ENCODE measurements at places on chromosomes 12 and 14.
A peak's percentile ranks its signal among the peaks of the same experiment; 100 is the strongest.

DNA sequence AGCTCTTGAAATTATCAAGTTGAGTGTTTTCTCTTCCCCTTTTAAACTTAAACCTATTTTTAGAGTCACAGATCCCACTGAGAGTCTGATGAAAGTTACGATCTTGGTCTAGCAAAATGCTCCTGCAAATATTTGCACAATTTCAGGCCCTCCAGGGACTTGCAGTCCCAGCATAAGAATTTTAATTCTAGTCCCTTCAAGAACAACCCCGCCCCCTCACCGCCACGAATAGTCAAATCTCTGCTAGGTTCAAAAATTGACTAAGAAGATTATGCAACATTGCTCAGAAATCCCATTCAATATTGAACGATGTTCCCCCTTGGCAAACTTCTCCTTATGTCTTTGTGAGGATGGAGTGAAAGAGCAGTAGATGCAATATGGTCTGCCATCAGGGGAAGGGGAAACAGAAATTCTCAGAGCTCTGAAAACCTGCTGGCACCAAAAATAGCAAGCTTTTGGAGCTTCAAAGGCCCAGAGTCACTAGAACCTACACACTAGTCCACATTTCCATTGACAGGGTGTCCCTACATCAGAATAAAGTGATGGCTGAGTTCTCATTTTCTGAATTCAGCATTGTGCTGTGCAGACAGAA, 127.5 kb upstream of the CCDC175 start:
- DNase-seq: no peak

GRCh38 chr14:68089146-68089731, 269.7 kb downstream of the RAD51B start:
- no peak for DNase-seq

GRCh38 chr12:28237423-28237822, 47.2 kb downstream of the CCDC91 start:
- no peak for DNase-seq

- DNase-seq: peak; percentile 92
Observed at GRCh38 chr12:120445911-120446843, at the start of the genes GATC and TRIAP1. Gene GATC (plus strand): TSS chr12:120446444. CDS start chr12:120446481, 37 bp downstream. Gene TRIAP1 (minus strand): TSS chr12:120446384. CDS start chr12:120446372, 12 bp downstream.

- no peak for DNase-seq
Observed at GRCh38 chr12:77553976-77554619, 276.6 kb upstream of the NAV3 start.

DNA sequence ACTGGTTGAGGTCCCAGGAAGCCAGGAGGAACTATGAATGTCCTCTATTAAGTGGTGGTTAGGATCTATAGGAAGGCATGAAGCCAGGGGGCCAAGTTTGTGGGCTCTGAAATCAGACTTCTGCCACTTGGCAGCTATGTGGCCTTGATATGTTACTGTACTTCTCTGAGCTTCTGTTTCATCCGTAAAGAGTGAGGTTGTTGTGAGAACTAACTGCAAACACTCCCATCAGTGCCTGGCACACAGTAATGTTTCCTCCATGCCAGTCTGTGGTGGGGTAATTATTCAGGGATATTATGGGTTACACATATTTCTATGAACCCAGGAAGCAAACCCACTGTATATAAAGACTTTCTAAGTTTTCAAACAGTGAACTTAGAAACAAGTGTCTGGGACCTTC, 57.4 kb downstream of the PLXNC1 start:
- no peak for DNase-seq

- no peak for DNase-seq
Observed at GRCh38 chr12:107661830-107662229, 23.8 kb upstream of the PWP1 start.

DNA sequence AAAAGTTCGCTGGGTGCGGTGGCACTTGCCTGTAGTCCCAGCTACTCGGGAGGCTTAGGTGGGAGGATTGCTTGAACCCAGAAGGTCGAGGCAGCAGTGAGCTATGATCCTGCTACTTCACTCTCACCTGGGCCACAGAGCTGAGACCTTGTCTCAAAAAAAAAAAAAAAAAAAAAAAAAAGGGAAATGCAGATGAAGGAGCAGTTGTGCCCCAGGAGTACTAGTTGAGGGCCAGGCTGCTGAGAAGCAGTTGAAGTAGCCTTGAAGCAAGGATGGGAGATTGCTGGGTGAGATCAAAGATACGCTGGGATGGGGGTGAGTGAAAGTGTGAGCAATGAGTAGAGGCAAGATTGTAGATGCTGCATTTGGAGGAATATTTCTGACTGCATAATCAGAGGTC, 93.4 kb upstream of the DNM1L start:
- no peak for DNase-seq

DNA sequence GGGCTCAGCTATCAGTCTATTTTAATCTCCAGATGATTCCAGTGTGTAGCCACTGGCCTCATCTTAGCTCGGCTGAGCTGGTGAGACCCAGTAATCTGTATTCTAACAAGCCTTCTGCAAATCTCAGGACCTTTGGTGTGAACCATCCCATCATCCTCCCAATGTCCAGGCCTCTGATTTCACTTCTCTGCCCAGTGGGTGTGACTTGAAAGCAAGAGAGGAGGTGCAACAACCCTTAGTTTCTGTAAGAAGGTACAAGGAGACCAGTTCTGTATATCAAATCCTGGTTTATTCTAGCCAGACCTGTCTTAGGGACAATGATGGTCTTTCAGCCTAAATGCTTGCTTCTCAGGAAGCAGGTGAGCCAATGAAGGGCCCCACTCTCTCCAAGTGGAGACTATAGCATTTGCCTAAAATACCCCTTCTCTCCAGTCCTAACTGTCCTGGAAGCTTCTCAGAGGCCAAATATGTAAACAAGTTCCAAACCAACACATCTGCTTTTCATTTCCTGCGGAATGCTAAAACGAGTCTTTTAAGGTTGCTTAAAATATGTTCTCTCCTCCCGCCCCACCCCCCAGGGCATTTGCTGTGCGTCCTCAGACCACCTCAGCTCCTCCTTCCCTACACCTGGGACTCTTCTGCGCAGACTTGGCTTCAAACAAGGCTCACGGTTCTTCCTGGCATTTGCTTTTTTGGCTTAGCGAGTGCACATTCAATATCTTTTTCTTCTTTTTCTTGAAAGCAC, 78.4 kb upstream of the FUT8 start:
- DNase-seq: no peak

DNA sequence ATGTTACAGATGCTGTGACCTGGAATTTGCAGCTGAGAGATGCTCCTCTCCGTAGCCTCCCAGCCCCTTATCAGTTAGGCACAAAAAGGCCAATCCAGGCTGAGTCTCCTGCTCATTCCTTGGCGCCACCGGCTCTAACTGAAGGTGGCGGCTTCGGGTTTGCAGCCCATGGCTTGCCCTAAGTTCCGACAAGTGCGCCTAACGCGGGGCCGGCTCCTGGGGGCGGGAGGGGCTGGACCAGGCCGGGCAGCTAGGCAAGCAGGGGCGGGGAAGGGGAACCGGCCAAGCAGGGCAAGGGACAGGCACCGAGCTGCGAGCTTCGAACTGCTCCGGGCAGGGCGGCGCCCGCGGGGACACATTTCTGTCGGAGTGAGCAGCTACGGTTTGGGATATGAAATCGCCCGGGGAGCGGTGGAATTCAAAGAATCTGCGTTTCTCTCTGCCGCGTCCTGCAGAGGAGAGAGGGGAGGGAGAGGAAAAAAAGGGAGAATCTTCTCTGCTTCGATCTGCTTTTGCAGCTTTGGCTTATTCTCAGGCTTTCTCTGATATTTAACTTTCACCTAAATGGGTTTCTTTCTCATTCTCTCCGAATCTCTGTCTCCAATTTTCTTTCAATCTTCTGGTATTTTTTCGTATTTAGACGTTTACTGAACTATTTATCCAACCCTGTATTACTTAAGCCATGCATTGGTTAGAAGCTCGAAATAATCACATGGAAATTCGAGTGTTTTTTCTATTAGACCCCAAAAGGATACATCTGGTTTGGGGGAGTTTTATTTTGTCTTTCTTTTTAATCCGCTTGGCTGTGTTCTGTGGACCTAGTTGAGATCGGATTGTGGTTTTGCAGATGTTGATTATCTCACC, 1.6 kb upstream of the HOXC12 start:
- DNase-seq: no peak

- no peak for DNase-seq
Observed at GRCh38 chr14:77198561-77198960, 17.0 kb downstream of the TMEM63C start.

- no peak for DNase-seq
Observed at GRCh38 chr12:71303199-71303598, 136.4 kb upstream of the LGR5 start.

DNA sequence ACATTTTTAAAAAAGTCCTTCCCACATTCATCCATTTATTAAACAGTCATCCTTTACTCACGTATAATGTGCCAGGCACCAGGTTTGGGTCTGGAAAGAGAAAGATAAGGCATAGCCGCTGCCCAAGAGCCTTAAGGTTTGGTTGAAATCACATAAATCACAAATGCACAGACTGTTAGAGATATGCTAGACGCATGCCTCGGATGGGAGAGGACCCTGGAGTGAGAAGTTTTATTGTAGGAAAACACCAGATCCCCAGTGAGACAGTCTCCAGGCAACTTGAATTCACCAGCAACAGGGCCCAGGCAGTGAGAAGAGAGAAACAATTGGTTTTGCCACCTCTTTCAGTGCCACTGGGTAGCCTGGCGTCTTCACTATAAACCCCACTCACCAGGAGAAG, 305.9 kb upstream of the AMIGO2 start:
- DNase-seq: no peak

DNA sequence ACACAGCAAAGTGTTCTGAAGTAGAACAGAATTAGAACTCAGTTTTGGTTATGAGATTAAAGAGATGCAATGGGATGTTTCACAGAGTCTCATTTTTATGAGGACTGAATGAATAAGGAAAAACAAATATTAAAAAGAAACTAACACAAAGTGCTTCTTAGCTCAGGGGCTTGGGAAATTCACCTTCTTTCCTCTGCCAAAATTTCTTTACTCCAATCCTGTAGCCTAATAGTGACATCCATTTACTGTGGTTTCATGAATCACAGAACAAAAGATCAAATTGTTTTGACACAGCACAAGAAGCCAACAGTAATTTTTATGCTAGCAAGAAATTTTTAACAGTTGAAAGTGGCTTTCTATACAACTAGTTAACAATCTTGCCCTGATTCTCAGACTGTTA, 37.7 kb downstream of the AREL1 start:
- DNase-seq: no peak

DNA sequence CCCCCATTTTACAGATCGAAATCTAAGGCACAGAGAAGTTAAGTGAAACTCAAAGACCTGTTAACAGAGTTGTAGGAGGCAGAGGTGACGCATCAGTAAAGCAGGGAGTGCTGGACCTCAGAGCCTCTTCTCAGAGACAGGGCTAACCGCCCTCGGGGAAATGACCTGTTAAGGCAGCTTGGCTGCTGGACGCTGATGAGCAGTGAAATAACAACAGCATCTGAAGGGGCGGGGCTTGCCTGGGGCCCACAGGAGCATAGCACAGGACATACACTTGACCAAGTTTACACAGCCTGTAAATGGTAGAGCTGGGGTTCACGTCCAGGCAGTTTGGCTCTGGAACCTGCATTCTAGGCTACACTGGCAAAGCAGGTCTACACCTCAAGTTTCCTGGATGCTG, 39.3 kb downstream of the LRTM2 start:
- no peak for DNase-seq

- no peak for DNase-seq
Observed at GRCh38 chr12:75935539-75936242, 95.9 kb downstream of the PHLDA1 start.

- no peak for DNase-seq
Observed at GRCh38 chr14:65588426-65589140, 176.1 kb downstream of the FUT8 start.

- no peak for DNase-seq
Observed at GRCh38 chr14:73465823-73466532, 7.6 kb upstream of the NUMB start.
